Transverse colon (tissue), 4 donors: ENCODE measurements at places on chromosomes 2 and 18.

DNA sequence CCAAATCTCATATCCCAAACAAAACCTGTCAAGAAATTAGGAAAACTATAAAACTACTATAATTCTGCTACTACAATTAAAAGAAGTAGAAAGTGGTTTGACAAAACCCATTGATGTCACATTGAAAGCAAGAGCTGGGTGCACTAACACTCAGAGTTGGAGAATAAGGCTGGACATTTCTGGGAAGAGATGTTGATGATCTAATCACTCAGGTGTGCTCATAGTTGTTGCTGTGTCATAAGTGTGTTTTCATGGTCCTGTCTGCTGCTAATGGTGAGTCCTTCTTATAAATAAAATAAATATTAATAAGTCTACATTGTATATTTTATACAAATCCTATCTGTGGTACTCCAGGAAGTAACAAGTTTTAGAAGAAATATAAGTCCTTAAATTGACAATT is 168.2 kb upstream of the LRP1B start:
- no peak for DNase-seq

- no peak for DNase-seq
These were observed 18.2 kb downstream of the ADRA2B start for GRCh38 chr2:96097951-96098823.

GRCh38 chr18:35469725-35470124 is 28.0 kb downstream of the INO80C start:
- DNase-seq, result no peak

- DNase-seq, result no peak
These were observed 9.4 kb downstream of the ZNF24 start for GRCh38 chr18:35334821-35335220.

- DNase-seq, result no peak
These were observed 640.1 kb upstream of the FSHR start for GRCh38 chr2:49794396-49794795.

DNA sequence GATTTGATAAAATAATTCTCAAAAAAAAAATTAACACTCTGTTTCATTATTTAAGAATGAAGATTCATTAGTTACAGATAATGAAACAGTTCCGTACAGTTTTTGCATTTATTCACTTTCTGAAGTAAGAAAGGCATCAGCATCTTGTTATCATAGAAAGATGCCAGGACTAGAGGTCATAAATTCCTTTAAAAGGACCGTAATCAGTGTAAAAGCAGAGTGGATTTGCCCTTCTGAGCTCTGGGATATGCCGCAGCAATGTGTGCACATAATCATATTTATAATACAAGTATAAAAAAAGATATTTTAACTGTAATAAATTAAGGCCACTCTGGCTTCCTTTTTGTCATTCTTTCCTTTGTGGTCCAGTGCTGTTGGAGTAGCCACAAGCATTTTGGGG is 37.5 kb upstream of the COL5A2 start:
- no peak for DNase-seq

- DNase-seq, result peak; percentile 63
These were observed 83.0 kb downstream of the STPG4 start for GRCh38 chr2:47072018-47072691.

GRCh38 chr18:59748628-59749360 is 51.6 kb upstream of the CCBE1 start:
- DNase-seq, result no peak

GRCh38 chr2:24576146-24576545 is 85.1 kb downstream of the NCOA1 start:
- DNase-seq, result no peak

DNA sequence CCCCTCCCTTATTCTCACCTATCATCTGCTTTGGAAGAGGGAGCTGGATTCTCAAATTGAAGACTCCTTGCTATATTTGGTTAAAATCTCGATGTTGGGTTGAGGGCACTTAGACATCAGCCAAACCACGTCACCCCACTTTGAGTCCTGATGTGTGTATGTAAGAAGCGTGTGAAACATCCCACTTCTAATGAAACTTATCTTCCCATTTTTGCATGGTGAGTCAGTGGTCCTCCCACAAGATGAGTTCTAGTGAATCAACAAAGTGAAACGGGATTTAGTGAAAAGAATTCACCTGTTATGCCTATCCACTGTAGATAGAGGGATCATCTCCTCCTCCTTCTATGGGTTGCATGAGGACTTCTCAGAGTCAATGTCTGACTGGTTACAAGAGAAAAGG is 51.4 kb upstream of the SPRED2 start:
- no peak for DNase-seq

- DNase-seq, result no peak
These were observed 178.8 kb downstream of the MC4R start for GRCh38 chr18:60193780-60194179.

DNA sequence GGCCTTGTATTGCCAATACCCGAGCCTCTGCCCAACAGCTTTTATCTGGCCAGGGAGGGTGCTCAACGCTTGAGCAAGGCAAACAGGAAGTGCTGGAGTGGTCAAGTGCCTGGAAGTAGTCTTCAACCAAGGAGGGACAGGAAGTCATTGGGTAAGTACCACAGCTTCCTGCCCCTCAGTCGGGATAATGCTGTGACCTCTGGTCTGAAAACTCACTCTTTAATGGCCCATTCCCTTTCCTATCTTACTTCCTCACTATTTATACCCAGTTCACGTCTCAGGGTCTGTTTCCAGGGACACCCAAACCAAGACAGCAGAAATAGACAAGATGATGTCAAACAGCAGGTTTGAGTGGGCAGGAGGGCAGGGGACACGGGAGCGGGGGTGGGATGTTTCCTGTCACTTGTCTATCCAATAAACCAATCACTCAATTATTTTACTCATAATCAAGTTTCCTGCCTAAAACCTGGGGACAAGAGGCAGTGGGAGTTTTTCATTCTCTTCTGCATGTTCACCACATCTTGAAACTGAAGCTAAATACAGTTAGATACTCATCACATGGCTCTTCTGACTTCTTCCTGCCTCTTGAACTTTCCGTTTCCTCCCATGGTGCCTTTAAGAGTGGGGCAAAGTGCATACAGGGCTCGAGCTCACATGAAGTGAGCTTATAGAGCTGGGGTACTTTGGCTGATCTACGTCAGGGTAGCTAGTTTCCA is 68.9 kb upstream of the CAB39 start:
- DNase-seq, result no peak

- DNase-seq, result no peak
These were observed 41.3 kb downstream of the PSD4 start for GRCh38 chr2:113215056-113215455.

DNA sequence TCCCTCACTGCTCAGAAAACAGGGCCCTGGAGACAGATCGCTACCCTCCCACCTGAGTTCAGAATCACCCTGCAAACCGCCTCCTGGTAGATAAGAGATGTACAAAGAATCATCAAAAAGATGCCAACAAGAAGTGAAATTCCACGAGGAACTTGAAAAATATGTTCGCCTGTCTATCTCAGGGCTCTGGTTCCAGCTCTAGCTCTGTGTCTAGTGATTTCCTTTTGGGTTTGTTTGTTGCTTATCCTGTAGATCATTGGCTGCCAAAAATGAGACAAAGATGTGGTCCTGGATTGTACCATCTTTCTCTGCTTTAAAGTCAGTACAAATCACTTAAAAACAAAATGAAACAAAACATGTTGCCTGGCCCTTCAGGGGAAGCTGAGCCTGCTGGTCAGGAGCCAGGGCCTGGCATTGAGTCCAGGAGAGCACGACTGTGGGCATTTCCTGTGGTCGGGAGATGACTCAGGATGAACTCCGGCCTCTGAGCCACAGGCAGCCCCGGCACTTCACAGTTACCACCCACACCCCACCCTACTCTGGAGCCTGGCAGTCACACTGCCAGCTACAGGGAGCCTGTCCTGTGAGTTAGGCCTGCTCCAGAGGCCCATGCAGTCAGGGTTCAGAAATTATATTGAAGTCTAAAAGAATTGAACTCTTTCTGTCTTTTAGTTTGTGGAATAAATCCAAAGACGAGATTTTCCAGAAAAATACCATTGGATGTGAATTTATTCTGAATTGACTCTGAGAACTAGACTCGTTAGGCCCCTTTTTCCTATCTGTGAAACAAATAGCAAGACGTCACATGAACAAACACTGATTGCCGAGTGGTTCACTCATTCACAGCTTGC is 8.0 kb upstream of the ITGB6 start:
- DNase-seq, result peak; percentile 88

- no peak for DNase-seq
These were observed 22.2 kb upstream of the SLC16A14 start for GRCh38 chr2:230090967-230091366.

GRCh38 chr18:75062297-75062886 is 146.5 kb downstream of the PTGR3 start:
- no peak for DNase-seq

DNA sequence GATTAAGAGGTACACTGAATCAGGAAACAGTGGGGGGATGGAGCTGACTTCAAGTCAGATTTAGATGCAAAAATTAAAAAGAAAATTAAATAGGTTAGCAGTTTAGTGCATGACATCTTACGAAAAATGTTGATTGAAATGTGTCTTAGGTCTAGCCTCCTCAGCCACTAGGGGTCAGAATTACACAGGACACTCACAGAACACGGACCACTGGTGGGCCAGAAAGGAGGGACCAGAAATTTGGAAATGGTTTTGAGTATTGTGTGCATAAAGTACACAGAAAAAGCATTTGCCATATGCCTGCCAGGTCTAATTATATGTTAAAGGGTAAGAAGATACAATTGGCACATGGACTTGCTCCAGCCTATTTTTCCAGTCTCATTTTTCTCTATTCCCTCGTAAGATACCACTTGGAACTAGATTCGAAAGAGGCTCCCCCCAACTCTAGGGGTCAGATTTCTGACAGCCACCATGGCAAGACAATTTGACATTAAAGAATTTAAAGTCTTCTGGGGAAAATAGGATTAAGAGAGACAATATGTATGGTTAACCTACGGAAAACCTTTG is 550.2 kb upstream of the SETBP1 start:
- DNase-seq, result peak; percentile 10

GRCh38 chr2:238569507-238570195 is 142.9 kb downstream of the ASB1 start:
- no peak for DNase-seq

- no peak for DNase-seq
These were observed 834 bp downstream of the PDCL3 start for GRCh38 chr2:100563407-100564247.

DNA sequence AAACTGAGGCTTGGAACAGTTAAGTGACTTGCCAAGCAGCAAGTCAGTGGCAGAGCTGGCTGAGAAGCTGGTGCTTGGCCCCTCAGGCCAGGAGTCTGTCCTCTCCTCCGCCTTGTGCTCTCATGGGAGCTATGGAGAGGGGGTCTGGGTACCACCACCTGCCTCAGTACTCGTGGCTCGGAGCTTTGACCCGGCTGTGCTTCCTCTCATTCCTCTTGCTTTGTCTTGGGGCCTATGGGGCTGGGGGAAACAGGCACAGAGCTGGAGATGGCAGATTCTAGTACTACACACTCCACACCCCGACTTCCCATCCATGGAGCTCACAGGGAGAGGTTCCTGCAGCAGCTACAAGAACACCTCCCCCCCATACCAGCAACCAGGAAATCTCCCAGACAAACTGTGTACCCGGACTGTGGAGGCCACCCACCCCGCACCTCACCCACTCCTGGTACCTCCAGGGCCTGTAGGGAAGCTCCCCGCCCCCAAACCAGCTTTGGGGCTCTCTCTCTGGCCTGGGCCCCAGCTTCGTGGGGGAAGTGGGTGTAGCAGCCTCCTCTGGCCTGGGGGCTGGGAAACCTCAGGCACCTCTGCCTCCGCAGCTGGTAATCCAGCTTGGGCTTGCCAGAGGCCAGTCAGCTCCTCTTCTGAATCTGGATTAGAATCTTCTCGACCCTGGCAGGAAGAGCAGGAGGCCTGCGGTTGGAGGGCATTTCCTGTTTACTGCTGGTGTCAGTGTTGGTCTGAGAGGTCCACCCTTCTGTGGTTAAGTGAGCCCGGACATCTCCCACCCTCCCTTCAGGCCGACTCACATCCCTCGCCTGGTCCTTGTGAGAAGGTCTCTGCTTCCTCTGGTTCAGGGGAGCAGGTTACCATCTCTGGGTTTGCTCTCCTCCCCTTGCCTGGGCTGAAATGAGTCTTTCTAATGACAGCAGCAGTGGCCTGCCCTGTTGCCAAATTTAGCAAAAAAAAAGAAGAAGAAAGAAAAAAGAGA is 22.3 kb upstream of the RHOB start:
- DNase-seq, result peak; percentile 67

GRCh38 chr2:95076705-95077529 is 44.7 kb downstream of the MRPS5 start:
- peak; percentile 87 for DNase-seq

GRCh38 chr2:62774555-62775366 is 69.2 kb downstream of the EHBP1 start:
- no peak for DNase-seq
